Fibroblast of gingiva (primary cell): ENCODE measurements at places on chromosomes 16 and 17.

DNA sequence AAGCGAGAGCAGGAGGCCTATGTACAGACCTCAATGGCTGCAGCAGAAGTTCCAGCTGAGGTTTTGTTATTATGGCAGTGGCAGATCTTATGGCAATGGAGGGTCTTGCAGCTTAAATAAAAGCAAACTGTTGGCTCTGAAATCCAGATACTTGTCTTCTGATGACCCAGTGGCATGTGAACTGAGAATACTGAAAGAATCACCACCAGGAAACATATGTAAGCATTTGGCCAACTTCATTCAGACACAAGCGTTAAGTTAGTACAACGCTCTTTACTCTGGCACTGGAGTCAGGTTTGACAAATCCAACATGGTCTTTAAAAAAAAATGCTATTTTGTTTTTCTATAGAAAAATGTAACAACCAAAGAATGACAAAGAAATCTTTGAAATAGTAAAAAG, 70.5 kb downstream of the CFDP1 start:
- DNase-seq: no peak

DNA sequence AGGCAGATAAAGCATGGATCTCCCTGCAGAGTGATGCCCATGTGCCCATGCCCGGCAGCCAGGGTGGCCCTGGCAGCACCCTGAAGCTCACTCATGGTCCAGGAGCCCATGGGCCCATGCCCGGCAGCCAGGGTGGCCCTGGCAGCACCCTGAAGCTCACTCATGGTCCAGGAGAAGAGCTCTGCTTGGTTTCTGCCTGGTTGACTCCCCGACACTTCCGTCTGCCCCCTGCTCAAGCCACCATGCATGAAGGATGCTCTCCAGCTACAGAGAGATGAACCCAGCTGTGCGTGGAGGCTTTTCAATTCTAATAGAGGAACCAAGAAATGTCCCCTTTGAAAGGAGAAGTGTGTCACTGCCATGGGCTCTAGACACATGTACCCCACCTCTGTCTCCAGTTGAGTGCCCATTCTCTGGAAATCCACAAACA, 8.7 kb downstream of the CCL17 start:
- DNase-seq: no peak

GRCh38 chr17:37465069-37465616, 24.5 kb upstream of the DUSP14 start:
- DNase-seq: peak; percentile 30

GRCh38 chr17:41967141-41967920, 736 bp downstream of the CNP start:
- DNase-seq: peak; percentile 12

DNA sequence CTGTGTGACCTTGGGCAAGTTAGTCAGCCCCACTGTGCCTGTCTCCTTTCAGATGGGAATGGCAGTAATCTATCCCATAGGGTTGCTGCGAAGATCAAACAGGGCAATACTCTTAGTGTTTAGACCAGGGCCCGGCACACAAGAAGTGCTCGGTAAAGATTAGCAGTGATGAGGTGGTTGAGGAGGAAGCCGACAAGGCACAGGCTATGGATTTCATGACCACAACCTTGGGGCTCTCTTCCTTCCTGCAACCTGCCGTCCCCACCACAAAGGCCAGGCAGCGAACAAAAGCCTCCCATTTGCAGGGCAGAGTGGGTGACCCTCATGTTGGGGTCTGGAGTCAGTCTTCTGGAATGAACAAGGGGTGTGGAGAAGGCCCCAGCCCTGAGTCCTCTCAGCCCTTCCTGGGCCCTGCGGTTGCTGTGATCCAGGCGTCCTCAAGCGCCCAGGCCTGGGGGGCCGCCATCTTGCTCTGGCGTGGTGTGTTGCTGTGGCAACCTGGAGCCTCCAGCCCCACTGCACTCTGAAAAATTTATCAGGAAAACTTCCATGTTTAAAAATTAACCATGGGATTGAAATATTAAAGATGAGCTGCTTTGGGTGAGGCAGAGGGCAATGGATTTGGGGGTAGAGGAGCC, 9.8 kb downstream of the ADAM11 start:
- DNase-seq: no peak

DNA sequence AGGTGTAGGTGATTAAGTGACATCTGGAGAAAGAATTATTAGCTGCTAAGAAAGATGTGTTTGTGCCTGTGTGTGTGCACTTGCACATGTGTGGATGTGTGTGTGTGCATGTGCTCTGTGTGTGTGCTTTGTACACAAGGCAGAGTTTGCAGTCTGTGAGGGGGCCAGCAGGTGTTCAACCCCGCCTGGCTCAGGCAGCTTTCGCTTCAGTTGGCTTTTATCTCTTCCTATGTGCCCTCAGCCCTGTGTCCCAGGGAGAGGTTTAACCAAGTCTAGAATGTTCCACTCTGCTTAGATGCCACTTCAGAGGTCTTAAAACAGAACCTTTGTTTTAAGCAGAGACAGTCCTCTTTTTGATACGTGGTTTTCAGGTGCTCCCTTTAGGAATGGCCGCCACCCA, 58.8 kb downstream of the CDH13 start:
- no peak for DNase-seq

- no peak for DNase-seq
Measured at GRCh38 chr17:67312265-67312664, 54.1 kb downstream of the PSMD12 start.

- DNase-seq: peak; percentile 31
Measured at GRCh38 chr16:57186872-57187854, 1.0 kb downstream of the RSPRY1 start.

DNA sequence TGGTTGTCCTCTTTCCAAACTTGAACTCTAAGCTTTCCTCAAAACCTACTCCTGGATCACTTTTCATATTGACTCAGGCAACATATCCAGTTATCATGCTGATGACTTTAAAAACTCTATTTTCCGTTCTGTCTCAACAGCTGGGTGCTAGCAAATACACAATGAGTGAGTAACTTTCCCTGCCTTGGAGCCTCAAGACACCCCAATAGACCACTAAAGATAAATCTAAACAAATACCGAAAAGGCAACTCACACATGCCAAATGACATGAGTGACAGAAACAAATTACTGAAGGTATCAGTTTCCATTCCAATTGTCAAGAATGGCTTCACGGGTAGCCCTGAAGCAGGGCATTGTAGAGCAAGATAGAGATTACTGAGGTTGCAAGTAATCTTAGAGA, 15.7 kb upstream of the TMEM101 start:
- DNase-seq: no peak

- DNase-seq: no peak
Measured at GRCh38 chr17:48102043-48102750, 919 bp upstream of the CBX1 start.

- no peak for DNase-seq
Measured at GRCh38 chr16:1673424-1674151, 4.5 kb upstream of the JPT2 start.

DNA sequence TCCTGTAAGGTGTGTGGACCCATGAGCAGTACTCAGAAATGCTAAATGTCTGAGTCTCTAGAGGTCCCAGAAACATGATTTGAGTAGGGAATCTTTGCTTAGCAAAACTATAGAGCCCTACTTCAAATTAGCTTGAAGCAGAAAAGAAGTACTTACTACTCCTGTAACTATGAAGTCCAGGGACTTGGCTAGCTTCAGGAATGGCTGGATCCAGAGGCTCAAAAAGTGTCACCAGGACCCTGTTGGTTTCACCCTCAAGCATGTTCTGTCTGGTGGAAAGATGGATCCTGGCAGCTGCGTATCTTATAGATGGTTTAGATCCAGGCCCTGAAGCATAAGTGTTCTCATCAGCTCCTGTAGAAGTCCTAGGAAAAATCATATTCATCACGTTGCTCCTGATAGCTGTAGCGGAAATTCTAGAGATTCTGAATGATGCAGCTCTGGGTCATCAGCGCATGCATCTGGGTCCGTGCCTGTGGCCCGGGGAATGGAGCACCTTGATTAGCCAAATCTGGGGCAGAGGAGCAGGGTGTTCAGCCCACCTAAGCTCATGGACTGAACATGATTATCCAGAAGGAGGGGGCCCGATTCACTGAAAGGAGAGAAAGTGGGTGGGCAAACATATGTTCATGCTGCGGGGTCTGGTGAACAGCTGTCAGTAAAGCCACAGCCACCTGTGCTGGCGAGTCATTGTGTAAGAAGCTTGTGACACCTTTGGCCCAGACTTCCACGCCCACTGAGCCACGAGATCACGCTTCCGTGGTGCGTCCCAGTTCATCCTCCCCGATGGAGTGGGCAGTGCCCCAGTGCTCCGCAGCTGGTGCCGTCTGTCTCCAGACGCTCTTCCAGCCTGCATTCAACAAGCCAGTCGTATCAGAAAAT, 260.6 kb downstream of the CPPED1 start:
- no peak for DNase-seq

DNA sequence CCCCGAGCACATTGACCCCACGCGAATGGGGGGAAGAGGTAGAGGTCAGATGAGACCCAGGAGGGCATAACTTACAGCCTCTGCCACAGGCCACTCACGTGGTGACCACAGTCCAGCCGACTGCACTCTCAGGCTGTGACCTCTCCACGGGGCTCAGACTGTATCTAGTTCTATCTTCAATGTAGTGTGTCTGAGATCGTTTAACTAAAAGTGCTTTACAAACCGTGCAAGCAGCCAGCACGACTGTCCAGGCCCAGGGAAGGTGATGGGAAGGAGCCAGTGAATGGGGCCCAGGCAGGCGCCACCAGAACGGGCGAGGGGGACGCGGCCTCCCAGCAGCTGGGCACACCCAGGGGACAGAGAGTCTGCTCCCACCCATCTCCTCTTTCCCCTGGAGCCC, 108.6 kb downstream of the ANKRD11 start:
- no peak for DNase-seq

- no peak for DNase-seq
Measured at GRCh38 chr16:23013484-23013883, 135.8 kb downstream of the USP31 start.

DNA sequence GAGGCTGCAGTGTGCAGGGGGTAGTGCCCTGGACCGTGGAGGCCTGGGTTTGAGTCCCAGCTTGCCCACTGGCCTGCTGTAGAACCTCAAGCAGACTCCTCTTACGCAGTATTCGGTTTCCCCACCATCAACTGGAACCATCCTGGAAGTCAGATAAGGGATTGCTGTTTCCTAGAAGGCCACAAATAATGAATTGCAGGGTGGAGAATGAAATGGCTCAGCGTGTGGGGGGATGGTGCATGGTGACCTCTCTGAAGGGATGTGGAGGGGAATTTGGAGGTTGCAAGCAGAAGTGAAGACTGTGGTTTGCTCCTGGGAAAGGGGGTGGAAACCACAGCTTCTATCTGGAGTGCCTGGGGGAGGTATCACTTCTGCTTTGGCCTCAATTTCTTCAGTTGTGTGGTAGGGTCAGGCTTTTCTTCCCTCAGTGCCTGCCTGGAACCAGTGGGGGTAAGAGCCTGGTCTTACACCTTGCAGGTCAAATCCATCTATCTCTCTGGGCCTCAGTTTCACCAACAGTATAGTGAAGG, 1.7 kb downstream of the ADGRG5 start:
- DNase-seq: no peak

GRCh38 chr17:7323731-7324437, 5.3 kb downstream of the NEURL4 start:
- DNase-seq: no peak

DNA sequence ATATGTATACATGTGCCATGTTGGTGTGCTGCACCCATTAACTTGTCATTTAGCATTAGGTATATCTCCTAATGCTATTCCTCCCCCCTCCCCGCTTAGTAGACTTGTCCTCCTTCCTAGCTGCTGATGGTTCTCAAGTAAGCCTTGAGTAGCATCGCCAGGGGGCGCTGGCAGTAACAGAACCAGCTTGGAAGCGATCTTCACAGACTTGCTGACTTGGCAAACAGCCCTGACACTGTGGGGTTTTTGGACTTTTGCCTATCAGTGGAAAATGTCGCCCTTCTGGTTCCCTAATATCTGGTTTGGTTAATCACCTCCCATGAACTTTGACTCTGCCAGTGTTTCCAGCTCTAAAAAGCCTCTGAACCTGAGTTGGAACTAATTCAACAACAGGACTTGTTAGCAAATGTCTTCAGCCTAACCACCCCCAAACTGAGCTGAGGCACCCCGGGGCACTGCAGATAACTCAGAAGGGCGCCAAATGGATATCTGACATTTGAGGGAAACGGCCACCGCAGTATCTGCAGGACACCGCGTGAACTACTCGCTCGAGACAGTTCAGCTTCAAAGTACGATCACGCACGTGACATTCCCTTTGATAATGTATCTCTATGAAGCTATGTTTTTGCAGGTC, 15.4 kb upstream of the SPATA32 start:
- DNase-seq: peak; percentile 82

GRCh38 chr17:35154196-35155165, 6.9 kb downstream of the UNC45B start:
- DNase-seq: no peak

DNA sequence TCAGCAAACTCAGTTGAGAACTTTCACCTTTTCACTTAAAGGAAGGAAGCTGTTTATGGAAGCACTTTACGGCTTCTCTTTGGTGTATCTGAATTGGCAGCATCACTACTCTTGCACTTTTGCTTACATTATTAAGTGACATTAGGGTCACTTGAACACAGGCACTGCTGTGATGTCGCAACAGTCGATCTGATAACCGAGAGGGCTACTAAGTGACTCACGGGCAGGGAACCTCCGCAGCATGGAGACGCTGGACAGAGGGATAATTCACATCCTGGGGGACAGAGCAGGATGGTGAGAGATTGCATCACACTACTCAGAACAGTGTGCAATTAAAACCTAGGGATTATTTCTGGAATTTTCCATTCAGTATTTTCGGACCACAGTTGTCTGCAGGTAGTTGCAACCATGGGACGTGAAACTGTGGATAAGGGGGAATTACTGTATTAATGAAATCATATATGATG, 56.5 kb downstream of the DNAH2 start:
- peak; percentile 24 for DNase-seq

GRCh38 chr16:87608400-87608985, 6.2 kb downstream of the JPH3 start:
- peak; percentile 29 for DNase-seq

- no peak for DNase-seq
Measured at GRCh38 chr16:54381601-54382313, 95.2 kb upstream of the IRX3 start.

DNA sequence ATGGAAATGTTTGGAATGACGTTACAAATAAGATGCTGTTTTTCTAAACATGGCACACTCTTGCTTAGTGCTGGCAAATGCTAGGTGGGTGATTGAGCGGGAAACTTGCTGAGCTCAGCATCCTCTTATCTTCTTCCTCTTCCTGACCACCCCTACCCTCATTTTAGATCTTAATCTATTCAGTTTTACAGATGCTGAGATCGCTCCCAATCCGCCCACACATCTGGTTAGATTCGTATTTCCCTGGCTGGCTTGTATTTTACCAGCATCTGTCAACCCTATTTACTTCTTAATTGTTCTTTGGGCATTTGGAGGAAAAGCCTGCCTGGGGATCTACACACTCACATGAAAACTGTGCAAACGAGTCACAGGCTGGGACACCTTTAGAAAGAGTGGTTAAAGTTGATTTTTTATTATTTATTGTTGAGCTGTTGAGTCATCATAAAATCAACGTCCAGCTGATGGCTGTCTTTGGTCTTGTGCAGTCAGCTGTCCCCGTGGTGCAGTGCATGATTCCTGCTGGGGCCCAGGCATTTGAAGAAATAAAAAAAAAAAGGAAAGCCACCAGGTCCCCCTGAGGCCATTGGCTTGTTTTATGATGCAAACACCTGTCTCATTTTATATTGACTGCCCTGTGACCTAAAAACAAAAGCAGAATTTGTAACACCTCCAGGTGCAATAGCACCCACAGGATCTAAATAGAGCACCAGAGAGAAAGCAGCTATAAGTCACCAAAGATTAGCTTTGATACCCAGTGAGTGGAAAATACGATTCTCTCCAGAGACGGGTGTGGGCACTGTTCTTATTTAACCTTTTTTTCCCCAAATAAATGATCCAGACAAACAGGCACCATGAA, 258.6 kb downstream of the HS3ST3B1 start:
- DNase-seq: no peak

GRCh38 chr16:4803898-4804762, 1.7 kb upstream of the ROGDI start:
- DNase-seq: no peak
